Tongue (tissue), 3 donors: ENCODE measurements at places on chromosomes 11 and 22.

DNA sequence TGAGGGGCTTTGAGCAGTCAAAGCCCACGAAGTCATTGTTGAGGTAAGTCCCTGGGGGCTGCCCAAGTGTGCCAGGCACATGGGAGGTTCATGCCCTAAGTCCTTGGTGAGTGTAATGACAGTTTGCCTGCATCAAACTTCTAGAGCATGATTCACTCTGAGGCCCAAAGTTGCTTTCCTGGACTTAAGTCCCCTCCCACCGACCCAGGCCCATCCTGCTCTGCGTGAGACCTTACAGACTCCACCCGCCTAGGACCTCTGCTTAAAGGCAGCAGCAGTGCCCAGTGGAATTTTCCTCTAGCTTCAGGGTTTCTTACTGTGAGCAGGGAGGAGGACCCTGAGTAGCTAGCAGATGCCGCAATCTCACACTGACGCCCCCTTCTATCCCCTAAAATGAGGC, 5.7 kb upstream of the PVALB start:
- no peak for DNase-seq

DNA sequence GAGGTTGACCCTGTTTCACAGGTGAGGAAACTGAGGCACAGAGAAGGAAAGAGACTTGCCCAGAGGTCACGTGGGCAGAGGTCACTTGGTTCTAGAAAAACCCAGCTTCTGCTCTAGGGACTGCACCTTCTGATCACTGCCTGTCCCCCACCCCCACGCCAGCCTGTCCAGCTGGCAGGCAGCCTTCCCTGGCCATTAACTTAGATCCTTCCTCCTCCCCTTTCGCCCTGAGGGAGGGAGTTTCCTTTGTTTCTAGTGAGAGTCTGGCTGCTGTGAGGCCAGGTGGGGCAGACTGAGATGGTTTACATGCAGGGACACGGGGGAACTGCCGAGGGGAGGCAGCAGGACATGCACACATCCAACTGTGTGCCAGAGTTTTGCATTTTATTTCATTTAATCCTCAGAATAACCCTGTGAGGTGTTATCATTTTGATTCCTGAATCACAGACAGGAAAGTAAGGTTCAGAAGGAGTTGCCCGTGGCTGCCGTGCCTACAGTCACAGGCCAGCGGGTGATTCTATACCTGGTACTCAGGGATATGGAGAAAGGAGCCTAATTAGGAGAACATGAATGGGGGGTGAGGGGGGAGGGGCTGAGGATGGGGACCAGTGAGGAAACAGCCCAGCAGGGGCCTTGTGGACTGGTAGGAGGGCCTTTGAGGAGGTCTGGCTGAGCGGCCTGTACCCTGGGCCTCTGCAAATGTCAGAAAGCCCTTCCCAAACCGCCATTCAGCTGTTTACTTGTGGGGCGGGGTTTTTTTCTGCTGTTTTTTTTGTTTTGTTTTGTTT, 3.4 kb downstream of the FAM83F start:
- DNase-seq: peak; percentile 44

DNA sequence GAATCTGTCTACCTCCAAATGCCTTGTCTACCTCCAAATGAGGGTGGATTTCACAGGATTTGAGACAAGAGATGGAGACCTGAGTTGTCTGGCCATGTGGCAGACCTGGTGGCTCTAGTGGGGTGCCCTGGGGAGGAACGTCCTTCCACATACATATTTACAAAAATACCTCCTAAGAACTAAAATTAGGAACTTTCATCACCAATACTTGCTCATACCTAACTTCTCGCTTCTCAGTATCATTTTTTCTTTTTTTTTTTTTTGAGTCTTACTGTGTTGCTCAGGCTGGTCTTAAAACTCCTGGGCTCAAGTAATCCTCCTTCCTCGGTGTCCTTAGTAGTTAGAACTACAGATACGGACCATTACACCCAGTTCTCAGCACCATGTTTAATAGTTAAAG, 117.9 kb downstream of the MED15 start:
- DNase-seq: no peak

DNA sequence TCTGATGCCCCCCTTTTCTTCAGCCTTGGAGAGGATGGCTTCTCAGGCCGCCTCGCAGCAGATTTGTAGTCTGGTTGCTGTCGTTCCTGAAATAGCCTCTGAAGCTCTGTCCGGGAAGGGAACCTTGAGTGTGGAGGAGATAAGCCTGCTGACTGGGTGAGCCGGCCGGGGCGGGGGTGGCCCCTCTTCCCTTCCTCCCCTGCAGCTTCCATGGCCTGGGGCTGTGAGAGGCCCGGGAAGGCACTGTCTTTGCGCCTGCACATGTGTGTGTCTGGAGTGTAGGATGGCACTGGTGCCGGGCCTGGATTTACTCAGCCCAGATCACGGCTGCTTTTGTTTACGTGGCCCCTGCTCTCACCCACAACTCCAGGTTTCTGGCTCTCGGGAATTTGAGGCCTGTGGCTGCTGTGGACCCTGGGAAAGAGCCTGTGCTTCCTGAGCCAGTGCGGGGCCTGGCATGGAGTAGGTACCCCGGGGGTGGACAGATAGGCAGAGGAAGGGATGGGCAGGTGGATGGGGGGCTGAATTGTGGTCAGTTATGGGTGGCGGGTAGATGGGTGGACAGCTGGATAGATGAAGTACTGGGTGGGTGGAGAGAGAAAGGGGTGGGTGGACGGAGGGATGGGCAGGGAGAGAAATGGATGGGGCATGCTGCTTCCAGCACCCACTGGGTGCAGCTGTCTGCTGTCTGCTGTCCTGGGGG, 16.6 kb downstream of the KCNQ1 start:
- no peak for DNase-seq

DNA sequence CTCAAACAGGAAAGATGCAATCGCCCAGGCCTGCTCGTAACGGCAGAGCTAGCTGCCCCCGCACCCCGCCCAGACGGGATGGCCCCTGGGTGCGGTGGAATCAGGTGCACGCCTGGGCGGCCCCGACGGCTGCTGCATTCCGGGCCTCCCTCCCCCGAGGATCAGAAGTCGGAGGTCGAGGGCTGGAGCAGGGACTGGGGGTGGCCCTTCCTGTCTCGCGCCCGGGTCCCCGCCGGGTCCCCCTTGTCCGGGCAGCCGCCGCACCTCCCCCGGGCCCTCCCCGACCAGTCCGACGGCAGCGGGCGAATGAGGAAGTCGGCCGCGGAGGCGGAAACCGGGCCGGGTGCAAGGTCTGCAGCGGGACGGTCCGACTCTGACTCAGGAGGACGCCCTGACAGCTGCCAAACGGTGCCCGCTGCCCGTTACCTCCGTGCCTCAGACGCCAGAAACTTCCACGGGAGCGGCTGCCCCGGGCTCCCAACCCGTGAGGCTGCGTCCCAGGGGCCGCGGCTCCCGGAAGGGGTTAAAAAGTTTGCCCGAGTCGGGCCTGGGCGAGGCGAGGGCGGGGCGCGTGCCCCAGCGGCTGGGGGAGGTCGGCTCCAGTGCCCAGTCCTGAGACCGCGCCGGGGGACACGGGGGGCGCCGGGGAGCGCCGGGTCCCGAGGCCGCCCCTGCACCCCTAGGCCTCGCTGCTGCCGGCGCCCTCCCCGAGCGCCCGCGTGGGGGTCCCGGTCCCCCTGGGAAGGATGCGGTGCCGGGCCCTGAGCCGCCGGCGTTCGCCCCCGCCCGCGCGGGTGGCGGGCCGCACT, 663 bp downstream of the MYH9 start:
- DNase-seq: peak; percentile 48

GRCh38 chr22:29700900-29701154, 19.0 kb upstream of the CABP7 start:
- DNase-seq: peak; percentile 32

DNA sequence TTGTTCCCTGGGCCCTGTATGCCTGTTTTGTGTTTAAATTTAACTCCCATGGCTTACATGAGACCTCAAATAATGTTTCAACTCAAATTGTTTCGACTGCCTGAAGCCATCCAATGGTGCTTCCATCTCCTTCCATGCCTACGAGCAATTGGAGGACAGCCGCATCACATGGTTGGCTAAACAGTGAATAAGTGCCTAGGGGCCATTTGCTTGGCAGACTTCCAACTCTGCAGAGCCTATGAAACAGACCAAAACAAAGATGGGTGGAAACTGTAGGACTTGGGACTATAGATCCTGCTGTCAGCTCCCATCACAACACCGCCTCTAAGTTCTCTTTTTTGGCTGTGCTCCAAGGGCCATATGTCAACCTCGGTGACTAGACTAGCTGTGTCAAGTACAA, 84.1 kb downstream of the PARVA start:
- DNase-seq: peak; percentile 31

GRCh38 chr11:69209421-69210309, 53.9 kb downstream of the SMIM38 start:
- DNase-seq: no peak

- no peak for DNase-seq
Observed at GRCh38 chr11:2098691-2099515, 40.3 kb downstream of the IGF2 start.

GRCh38 chr11:11384829-11385228, 31.8 kb upstream of the CSNK2A3 start:
- no peak for DNase-seq

DNA sequence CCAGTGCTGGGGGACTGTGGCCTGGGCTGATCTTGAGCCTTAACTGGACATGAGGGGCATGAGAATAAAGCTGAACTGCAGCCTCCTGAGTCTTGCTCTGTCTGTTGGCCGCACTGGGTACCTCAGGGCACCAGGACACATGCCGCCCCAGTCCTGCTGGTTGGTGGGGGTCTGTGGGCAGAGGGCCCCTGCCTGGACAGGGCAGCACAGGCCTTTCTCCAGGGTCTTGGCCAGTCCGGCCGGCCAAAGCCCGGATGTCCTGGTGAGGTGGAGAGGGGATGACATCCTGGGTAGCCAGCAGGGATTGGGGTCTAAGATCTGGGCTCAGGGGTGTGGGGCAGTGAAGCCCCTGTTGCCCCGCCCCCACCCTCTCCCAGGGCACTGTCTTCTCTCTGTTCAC, 1.5 kb upstream of the RPS6KA4 start:
- DNase-seq: no peak

- DNase-seq: no peak
Observed at GRCh38 chr11:116721988-116722387, 50.8 kb downstream of the BUD13 start.

DNA sequence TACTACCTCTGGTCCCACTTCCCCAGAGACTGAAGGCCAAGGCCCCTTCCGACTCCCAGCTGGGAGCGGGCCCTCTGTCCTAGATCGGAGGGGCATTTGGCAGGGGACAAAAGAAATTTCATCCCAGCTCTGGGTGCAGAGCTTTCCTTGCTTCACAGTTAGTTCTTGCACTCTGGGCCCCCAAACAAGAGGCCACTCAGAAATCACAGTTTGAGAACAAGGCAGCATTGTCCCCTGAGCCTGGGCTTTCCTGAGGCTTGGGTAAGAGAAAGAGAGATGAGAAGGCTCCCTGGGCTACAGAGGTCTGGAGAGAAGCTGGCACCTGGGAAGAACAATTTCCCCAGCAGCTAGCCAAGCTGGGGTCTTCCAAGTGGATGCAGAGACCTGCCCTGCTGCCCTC, 71.8 kb upstream of the NCAM1 start:
- no peak for DNase-seq
